Dorsolateral prefrontal cortex (tissue), 122 donors: ENCODE measurements at places on chromosomes 12 and 14.

GRCh38 chr12:48420039-48420775 is 52.2 kb upstream of the ANP32D start:
- no peak for DNase-seq

DNA sequence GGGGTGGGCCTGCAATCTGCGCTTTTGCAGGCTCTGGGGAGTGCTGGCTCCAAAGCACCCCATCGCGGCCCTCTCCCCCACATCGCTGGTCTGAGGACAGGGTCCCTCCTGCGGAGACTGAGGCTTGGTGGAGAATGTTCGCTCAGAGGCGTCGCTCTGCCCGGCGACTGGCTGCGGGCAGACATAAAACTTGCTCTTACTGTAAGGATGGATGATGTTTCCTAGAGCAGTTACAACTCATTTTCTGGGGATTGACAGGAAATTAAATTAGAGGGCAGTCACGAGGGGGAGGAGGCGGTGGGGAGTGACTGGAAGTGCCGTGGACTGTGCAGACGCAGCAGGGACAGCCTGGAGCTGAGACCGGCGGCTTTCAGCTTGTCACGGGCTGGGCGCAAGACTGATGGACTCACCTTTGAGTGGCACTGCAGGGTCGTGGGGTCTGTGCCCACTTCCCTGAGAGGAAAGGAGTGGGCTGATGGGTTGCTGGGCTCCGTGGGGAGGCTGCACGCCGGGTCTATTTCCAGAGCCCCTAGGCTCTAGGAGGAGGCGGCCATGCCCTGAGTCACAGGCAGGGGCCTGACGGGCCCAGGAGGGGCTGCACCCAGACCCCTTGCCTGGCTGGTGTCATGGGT is 32.8 kb downstream of the NOC4L start:
- no peak for DNase-seq

GRCh38 chr12:115511986-115512711 is 765.3 kb downstream of the MED13L start:
- DNase-seq, result no peak

DNA sequence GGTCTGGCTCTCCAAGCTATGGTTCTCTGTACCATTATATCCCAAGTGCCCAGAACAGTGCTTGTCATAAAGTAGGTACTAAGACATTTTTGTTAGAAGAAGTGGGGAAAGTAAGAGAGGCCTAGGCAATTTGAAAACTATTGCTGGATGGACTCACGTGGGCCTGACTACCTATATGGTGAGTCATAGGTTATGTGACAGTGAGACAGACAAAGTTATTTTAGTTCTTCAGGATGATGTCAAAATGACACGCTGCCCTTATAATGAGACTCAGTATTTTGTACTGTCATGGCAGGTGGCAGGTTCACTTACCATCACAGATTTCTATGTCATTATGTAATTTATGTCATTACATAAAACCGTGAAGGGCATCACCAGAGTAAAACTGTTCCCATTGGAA is 53.1 kb downstream of the PARP11 start:
- no peak for DNase-seq

DNA sequence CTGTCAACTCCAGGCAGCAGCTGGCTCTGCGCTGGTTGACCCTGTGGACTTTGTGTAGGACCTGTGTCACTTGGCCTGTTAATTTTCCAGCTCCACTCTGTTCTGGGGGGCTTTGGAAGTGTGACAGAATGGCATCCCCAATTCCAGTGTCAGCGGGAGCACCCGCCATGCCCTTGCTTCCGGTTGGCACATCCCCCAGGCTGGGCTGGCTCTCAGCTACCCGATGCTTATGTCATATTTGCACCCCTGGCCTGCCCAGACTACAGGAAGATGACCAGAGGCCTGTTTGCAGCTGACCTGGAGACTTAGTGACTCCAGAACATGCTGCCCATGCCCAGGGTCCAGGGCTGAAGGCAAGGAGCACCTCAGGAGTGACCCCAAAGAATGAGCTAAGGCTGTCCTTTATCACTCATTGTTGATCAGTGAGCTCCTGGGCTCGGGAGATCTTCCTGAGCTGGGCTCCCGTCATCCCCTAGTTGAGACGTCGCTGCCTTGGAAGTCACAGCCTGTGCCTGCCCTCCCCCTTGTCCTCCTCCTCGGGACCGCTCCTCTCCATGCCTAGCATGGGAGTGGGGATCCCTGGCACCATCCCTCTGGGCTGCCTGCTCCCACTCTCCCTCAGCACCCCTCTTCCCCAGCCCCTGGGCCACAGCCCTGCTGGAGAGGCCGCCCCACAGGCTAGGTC is 163.4 kb upstream of the RTL1 start:
- no peak for DNase-seq

- DNase-seq, result no peak
These were observed 31.6 kb upstream of the TESC start for GRCh38 chr12:117130801-117131200.

- DNase-seq, result no peak
These were observed 13.8 kb downstream of the RCOR1 start for GRCh38 chr14:102606296-102606695.

DNA sequence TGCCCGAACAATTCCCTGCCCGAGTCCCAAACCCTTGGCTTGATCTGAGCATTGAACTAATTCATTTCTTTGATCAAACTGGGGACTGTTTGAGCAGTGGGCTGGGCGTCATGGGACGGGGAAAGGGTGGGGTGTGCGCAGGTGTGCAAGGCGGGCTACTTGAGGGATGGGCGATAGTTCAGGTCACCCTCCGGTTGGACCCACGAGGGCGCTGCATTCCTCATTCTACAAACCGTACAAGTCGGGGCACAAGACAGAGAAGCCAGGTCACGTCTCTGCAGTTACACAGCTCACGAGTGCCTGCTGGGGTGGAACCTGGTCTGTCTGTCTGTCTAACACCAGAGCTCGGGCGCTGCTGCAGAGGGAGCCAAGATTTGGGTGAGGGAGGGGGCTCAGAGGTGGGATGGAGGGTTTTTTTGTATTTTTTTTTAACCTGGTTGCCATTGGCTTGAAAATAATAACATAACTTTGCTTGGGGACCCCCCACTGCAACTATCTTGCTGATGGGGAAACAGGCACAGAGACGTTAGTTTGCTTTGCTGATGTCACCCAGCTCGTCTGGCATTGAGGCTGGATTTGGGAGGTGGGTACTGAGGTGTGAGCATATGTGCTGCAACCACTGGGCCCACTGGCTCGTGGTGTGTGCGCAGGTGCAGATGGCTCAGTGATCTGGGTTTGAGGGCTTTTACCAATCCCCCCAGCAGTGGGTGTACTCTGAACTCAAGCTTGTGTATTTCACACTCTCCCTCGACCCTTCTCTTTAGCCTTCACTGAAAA is 7.6 kb upstream of the RTL1 start:
- no peak for DNase-seq

GRCh38 chr14:100131181-100131580 is 28.3 kb downstream of the DEGS2 start:
- no peak for DNase-seq

GRCh38 chr12:74539765-74540526 is 2.3 kb downstream of the ATXN7L3B start:
- no peak for DNase-seq

- DNase-seq, result no peak
These were observed 45.2 kb downstream of the WDHD1 start for GRCh38 chr14:54981698-54982097.

DNA sequence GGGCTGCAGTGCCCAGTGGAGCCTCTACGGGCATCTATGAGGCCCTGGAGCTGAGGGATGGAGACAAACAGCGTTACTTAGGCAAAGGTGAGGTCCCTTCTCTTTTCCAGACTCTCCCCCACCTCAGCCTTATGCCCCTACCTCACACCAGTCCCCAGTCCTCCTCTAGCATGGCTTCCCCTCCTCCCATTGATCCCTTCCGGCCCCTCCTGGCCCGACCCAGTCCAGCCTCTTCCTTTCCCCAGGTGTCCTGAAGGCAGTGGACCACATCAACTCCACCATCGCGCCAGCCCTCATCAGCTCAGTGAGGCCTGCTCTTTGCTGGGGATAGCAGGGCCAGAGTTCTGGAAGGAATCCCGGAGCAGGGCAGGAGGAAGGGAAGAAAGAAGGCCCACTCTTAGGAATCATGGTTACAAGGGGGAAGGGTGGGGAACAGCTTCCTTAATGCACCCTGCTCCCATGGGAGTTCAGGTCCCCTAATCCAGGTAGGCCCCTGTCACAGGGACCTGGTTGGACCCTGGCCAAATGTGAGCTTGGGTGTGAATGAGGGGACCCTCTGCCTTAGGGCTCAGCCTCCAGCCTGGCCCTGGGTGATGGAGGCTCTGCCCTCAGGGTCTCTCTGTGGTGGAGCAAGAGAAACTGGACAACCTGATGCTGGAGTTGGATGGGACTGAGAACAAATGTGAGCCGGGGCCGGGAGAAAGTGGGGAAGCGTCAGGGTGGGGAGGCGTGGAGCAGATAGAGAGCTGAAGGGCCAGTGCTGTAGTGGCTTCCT is 2.2 kb downstream of the ENO2 start:
- DNase-seq, result no peak

DNA sequence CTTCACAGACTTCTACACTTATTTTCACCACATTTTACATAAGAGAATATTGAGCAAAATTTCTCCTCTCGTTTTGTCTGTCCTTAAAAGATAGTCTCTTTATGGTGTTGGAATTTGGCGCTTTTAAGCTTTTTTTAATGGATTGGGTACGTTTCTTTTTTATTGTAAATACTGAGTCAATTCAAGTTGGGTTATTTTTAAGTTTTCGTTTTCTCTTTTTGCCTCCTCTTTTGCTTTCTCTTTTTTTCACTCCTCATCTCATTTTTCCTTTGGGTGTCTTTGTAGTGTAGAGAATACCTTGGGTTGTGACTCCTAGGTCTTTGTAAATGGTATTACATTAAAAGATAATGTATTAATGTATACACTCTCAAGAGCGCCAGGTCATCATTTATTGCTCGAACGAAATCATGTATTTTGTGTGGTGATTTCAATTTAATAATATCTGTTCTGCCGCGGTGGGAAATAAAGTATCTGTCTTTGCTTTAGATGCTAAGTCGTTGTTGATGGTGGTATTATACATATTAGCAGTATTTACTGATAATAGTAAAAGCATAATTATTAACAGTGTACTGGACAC is 845 bp downstream of the TMX1 start:
- DNase-seq, result no peak

DNA sequence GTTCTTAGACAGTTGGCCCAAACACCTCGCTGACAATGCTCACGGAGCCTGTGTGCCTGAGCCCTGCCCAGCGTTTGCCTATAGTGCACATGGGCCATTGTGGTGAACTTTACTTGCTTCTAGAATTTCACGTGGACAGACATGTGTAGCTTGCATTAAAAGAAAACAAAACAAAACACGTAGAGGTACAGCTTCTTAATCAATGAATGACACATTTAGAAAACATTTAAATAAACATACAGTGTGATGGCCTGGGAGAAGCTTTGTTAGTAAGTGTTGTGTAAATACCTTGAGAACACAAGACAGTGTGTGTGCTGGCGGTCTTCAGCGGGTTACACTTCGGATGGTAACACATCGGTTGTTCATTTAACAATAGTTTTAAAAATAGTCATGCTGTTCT is 38.1 kb downstream of the SMOC1 start:
- no peak for DNase-seq

GRCh38 chr12:52371716-52372115 is 4.4 kb upstream of the KRT85 start:
- no peak for DNase-seq

GRCh38 chr12:56840922-56841321 is 77.8 kb downstream of the HSD17B6 start:
- no peak for DNase-seq

GRCh38 chr12:58554522-58555157 is 365.7 kb downstream of the LRIG3 start:
- DNase-seq, result no peak

DNA sequence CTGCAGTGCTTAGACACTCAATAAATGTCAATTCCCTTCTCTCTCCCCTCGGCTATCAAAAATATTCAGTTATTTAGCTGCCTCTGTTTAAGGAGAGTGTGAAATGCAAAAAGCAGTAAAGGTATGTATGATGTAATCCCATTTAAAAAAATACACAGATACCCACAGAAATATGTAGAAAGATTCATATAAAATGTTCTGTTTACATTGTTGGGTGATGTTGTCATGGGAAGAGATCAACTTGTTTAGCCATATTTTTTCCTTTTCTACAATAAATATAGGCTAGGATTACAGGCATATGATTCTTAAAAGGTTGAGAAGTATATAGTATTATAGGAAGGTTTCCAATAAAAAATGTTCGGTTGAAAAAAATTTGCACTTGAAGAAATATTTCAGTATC is 7.8 kb downstream of the PPP2R3C start:
- DNase-seq, result no peak

- no peak for DNase-seq
These were observed 5.3 kb downstream of the SLC41A2 start for GRCh38 chr12:104952816-104953215.

- no peak for DNase-seq
These were observed 51.4 kb upstream of the GPR132 start for GRCh38 chr14:105116451-105117256.

DNA sequence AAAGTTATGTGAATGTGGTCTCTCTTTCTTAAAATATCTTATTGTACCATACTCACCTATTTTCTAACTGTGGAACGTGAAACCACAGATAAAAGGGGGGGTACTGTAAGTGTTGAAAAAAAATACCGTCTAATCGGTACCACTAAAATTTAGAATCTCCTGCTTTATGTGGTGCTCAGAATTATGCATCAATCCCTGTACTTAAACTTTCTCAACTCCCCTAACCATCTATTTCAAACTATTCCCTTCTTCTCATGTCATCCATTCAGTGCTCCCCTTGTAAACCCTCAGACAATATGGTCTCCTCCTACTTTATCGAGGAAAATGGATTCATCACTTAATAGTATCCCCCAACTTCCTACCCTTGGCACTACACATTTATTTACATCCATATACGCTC is 23.7 kb downstream of the DEPDC4 start:
- no peak for DNase-seq

DNA sequence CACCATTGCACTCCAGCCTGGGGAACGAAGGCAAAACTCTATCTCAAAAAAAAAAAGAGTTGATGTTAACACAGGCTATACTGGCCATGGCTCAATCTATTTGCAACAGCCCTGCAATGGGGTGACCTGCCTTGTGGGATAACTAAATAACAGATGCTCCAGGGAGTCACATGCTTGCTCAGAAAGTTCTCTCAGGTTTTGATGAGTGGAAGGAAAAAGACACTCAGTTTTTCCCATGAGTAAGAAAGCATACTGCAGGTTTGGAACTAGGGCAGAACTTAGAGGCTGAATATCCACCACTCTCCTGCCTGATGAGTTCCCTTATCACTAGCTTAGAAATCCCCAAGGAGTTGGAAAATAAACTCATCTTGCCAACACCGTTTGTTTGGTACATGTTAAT is 16.9 kb downstream of the WSB2 start:
- no peak for DNase-seq

DNA sequence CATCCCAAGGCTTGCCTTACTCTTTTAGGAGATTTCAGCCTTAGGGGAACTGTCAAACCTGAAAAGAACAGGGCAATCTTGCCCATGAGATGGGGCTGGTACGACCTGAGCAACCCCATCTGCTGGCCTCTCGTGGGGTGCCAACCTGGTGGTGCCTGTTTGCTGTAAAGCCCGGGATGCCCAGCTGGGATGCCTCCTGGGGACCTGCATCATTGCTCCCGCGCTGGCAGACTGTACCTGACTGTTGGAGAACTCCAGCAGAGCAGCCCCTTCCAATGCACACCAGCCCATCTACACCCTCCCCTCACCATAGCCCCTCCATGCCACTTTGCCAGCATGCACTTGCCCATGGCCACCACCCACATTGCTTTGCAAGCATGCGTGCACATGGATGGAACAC is 335.7 kb downstream of the RPS29 start:
- DNase-seq, result no peak
